ENCODE measurements at places on chromosomes 1 and 21.

- DNase-seq: no peak
Observed at GRCh38 chr1:222040955-222041354, 299.1 kb upstream of the DUSP10 start.

DNA sequence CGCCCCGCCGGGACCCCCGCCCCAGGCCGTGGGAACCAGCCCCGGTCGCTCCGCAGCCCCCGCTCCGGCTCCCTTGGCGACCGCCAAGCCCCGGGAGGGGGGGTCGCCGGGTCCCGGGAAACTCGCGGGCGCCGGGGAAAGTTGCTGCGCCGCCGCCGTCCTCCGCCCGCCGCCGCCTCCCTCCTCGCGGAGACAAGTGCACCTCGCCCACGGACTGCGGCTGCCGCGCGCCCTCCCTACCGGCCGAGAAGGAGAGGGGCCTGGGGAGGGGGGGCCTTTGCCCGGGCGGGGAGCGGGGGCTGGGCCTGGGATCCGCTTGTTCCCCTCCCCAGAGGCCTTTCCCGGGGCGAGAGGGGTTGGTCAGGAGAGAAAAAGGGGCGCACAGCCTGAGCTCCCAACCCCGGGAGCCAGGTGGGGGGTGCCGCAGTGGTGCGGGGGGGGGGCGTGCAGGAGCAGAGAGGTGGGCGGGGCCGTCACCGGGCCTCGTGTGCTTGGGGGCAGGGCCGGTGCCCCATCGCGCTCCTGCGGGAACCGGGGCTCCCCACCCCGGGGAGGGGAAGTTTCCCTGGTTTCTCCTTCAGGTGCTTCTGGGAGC, 592 bp downstream of the AGRN start:
- DNase-seq: no peak

DNA sequence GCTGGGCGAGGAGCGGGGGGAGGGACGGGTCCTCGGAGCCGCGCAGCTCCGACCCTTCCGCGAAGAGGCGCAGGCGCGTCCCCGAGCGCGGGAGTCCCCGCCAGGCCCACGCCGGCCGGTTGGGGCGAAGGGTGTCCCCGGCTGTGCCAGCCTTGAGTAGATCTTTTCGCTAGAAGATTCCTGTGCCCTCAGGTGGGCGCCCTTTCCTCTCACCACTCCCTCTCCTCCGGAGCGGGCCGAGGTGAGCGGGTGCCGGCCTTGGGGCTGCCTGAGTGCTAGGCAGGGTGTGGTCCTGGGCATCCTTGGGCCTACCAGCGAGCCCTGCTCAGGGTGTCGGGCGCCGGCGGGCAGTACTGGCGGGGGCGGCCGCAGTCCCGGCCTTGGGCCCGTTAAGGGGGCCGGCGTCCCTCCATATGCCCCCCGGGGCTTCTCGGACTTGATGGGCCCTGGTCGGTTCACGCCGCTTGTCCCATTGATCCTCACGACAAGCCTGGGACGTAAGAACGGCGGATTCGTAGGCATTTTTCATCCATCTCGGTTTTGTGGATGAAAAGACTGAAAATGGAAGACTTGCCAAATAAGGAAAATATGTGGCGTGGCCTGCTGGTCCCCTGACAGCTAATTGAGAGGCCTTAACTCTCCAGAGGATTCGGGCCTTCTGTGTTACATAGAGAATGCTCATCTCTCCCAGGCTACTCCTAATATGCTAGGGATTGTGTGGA, 712 bp downstream of the DEGS1 start:
- DNase-seq: peak; percentile 79

- no peak for DNase-seq
Observed at GRCh38 chr1:184035719-184036516, 1.6 kb downstream of the COLGALT2 start.

DNA sequence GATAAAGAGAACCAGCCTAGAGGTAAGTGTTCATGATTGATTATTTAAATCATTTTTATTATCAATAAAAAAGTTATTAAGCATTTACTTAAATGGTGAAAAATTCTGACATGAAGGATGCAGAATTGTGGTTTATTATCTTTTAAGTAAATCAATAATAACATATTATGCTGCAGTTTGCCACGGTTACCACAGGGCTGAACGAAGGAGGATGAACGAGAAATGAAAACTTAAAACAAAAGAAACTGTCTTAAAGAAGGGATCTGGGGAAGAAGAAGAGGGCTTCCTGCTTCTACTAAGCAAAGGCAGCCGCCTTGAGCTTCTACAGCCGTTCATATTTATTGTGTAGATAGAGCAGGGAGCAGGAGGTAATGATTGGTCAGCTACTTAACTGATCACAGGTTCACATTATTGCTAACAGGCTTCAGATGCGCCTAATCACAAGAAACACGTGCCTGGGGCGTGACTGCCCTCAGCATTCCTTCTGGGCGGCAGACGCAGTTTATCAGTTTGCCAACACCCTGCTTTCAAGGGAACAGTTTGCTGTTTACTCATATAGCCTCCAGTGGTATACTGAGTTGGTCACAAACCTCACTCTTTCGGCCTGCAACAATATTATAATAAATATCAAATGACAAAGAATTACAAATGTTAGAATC, 5.8 kb upstream of the FNBP1L start:
- DNase-seq: peak; percentile 64

DNA sequence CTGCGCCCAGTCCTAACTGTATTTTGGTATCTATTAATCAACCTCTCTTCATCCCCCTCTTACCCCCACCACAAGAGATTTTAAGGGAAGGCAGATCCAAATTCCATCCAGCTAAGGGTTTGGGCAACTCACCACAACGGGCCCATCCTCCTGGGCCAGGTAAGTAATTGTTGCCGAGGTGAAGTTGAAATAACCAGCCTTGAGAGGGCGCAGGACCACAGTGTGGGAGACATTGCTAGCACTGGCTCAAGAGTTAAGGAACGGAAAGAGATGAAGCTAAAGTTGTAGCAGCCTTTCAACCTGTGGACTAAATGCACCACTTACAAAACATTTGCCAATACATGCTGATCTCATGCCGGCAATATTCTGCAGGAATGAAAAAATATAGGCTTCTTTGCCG, 5.9 kb downstream of the SSR2 start:
- DNase-seq: no peak

DNA sequence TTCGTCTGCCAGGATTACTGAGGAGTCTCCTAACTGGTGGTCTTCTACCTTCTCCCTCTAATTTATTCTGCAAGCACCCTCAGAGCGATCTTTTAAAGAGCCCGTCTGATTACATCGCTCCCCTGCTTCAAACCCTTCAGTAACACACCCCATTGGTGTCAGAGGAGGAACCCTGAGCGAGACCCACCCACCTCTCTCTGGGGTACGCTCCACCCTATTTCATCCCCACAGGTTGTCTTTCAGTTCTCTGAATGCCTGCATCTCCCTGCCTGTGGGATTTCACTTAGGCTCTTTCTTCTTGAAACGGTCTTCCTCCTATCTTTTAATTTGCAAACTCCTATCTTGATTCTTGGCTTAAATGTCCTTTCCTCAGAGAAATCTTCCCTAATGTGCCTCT, 39.4 kb downstream of the C1orf21 start:
- DNase-seq: no peak

DNA sequence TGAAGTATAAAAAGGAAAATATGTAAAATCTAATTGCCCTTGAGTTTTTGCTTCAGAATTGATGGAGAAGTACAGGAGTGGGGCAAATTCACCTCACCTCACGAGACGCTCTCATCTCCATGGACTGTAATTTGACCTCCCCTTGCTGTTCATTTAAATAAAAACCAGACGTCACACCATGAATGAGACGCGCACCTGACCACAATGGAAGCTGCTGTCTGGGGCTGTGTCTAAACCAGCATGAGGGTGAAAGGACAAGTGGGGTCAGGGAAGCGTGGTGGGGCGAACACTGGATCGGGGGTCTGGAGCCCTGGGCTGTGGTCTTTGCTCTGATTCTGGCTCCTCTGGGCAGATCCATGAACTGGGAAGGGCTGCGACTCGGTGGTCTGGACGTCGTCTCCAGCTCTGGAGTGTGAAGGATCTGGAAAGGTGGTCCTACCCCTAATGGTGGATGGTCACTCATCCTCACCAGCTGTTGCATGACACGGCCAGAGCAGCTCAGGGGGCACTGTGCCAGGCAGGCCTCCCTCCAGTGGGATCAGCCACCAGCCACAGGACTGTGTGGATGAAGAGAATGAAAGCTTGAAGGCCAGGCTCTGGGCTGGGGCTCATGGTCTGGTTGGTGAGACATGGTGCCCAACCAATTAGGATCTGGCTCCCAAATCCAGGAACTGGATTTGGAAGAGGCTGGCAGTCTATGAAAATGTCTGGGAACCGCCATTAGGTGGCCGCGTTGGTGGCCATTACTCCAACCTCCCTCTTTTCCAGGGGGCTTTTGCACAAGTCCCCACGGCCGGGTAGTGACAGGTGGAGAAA, 728.6 kb downstream of the PTPRU start:
- DNase-seq: no peak

DNA sequence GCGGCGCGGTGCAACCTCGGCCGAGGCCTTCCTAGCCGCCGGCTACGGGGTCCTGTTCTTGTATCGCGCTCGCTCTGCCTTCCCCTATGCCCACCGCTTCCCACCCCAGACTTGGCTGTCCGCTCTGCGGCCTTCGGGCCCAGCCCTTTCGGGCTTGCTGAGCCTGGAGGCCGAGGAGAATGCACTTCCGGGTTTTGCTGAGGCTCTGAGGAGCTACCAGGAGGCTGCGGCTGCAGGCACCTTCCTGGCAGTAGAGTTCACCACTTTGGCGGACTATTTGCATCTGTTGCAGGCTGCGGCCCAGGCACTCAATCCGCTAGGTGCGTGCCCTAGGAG, 379 bp downstream of the PPCS start:
- DNase-seq: peak; percentile 69

DNA sequence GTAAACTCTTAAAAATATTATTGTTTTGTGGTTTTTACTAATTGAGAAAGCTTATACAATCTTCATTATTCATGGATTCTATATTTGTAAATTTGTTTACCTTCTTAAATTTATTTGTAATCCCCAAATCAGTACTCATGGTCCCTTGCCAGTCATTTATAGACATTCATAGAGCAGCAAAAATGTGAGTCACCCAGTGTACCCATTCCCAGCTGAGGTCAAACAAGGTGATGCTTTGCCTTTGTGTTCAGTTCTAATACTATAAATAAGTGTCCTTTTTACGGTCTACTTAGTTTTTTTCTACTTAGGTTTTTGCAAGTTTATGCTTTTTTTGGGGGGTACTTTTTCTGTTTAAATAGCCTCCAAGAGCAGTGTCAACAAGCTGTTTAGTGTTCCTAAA, 36.1 kb downstream of the SORT1 start:
- DNase-seq: peak; percentile 74

DNA sequence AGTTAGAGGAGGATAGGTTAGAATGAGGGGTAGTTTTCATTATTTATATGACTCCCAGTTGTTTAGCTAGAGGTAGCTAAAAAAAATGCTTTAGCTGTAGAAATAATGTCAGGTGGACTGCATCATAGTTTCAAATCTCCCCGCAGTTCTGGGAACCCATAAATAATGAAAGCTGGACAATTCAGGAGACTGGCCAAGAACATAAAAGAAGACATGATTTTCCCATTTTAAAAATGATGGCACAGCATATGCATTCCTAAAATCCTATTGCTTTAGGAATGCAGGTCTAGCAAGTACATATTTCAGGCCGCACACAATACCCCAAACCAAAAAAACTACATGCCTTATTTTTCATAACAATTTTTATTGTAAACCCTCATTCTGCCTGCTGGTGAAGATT, 143.3 kb downstream of the CTH start:
- DNase-seq: no peak

- DNase-seq: peak; percentile 71
Observed at GRCh38 chr1:93613898-93614297, 67.7 kb downstream of the BCAR3 start.

DNA sequence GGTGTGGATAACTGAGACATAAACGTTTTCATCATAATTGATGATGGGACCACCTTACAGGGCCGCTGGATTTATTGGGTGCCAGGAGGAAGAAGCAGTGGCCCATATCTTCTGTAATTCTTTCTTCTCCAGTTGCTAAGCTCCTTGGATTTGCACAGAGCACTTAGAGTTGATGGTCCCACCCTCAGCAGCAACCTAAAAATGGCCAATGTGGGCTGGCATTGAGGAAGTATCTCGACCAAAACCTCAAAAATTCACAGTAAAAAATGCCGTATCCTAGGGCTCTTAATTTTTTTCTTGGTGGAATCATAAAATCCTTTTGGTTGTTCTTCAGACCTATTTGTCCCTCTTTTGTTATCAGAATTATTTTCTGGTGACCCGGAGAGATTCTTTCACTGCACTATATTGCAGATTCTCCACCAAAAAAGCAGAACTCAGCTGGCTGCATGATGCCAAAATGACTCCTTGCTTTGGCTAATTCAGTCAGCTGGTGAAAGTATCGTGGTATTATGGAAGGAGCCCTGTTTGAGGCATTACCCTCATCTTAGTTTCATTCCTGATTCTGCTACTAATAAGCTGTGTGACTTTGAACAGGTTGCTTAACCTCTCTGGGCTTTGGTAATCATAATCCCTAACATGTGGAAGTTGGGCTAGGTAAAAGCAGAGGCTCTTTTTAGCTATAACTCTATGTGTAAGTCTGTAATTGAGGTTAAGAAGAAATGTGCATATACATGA, 27.6 kb downstream of the KIRREL1 start:
- peak; percentile 87 for DNase-seq

DNA sequence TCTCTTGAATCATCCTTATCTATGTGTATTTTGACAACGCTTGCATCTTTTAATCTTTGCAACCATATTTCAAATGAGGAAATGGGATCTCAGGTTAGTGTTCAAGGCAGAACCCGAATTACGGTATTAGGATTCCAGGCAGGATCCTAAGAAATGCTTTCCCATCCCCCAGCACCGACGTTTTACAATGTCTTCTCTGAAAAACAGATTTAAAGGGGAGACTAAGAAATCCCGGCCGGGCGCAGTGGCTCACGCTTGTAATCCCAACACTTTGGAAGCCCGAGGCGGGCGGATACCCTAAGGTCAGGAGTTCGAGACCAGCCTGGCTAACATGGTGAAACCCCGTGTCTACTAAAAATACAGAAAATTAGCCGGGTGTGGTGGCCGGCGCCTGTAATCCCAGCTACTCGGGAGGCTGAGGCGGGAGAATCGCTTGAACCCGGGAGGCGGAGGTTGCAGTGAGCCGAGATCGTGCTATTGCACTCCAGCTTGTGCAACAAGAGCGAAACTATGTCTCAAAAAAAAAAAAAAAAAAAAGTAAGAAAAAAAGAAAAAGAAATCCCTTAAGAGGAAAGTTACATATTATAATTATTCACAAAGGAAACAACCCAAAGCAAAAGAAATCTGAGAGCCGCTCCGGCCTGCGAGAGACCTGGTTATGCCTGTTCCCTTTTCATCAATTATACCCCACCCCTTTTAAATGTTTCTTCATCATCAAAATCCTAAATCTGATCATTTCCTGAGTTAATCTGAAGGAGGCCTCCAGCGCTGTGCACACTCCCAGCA, 801 bp upstream of the GORAB start:
- DNase-seq: peak; percentile 31

DNA sequence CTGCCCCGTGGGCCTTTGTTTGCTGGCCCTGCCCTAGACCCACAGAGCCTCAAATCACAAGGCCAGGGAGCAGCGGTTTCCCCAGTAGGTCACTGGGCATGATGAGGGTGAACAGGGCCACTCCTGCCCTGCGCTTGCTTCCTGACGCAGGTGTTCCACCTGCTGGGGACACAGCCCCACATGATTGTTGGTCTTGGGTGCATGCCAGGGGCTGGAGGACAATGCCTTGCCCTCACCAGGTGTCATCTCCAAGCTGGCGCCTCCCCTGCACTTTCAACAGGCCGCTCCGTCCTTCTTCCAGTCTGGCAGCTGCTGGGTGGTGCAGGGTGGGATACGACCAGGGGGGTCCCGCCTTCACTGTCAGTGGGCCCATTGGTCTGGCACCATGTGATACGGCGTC, 24.3 kb downstream of the IL10RB start:
- no peak for DNase-seq

GRCh38 chr1:151990856-151991198, 2.8 kb downstream of the S100A10 start:
- peak; percentile 84 for DNase-seq

Measured in EH (cell line).